ENCODE measurements at places on chromosomes 3 and 15.
A peak's percentile ranks its signal among the peaks of the same experiment; 100 is the strongest.

DNA sequence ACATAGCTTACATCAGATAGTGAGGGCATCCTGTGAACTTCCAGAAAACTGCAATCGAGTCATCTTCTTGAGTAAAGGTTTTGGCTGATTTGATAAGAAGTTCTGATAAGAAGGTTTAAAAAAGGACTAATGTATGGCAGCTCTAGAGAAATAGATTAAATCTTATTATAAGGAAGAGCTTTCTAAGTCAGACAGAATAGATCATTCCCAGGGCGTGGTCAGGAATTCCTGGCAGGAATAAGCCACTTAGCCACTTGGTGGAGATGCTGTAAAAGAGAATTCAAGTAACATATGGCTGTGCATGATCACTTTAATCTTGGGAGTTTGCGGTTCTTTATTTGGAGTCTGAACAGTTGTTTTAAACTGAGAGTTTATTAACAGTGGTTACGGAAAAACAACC is 17.4 kb downstream of the PGBD4 start:
- DNase-seq, result no peak

GRCh38 chr3:188383748-188384147 is 229.8 kb downstream of the LPP start:
- no peak for DNase-seq

DNA sequence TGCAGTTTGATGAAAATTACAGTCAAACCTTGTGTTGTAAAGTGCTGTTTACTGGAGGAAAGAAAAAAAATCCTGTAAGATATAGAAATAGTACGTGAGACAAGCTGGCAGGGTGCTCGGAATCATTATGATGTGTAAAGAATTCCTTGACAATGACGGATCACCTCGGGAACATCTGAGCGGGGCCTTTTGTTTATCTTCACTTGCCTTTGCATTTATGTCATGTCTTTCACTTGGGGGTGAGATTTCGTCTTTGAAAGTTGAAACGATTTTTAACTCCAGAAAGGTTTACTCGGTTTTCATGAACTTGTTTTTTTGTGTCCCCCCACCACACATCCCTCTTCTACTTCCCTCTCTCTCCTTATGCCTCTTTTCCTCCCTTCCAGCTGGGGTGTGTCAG is 128.3 kb upstream of the VEPH1 start:
- no peak for DNase-seq

DNA sequence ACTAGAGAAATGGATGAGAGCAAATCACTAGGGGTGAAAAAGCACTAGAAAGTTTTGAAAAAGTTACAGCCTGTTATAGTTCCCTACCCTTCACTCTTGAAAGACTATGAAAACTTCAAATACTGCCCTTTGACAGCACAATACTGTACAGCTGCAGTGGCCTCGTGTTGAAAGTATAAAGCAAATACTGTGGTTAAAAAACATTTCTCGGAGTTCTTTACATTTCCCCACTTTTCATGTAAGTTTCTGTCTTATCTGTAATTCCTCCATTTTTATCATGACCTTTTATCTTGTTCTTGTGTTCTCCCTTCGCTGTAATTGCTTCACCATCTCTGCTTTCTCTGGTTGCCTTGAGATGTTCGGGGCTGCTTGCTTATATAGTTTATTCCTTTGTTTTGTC is 423.8 kb upstream of the CFAP20DC start:
- no peak for DNase-seq

DNA sequence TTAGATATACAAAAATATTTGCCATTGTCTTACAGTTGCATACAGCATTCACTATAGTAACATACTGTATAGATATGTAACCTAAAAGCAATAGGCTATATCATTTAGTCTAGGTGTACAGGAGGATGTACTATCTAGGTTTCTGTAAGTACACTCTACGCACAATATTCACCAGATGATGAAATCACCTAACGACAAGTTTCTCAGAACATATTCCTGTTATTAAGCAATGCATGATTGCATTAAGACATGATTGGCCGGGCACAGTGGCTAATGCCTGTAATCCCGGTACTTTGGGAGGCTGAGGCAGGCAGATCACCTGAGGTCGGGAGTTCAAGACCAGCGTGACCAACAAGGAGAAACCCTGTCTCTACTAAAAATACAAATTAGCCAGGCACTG is 14.5 kb upstream of the PRKCI start:
- DNase-seq, result no peak

GRCh38 chr15:25176616-25176923 is 221.8 kb downstream of the SNRPN start:
- DNase-seq, result no peak

- DNase-seq, result no peak
Observed at GRCh38 chr3:116288485-116288884, 156.8 kb downstream of the LSAMP start.

DNA sequence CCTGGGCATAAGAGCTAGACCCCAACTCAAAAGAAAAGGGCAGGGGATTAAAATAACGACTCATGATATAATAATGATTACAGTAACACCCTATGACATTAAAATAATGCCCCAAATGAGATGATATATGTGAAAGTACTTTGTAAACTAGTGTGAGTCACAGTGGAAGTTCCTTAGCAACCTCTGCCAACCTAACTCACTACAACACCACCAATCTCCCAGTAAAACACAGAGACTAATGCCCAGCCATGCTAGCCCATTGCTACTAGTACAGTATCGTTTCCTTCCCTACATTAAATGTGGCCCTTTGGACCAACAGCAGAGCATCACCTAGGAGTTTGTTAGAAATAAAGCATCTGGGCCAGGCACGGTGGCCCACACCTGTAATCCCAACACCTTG is 11.2 kb upstream of the ADAMTS7 start:
- no peak for DNase-seq

- DNase-seq, result no peak
Observed at GRCh38 chr3:30524357-30525040, 81.9 kb upstream of the TGFBR2 start.

DNA sequence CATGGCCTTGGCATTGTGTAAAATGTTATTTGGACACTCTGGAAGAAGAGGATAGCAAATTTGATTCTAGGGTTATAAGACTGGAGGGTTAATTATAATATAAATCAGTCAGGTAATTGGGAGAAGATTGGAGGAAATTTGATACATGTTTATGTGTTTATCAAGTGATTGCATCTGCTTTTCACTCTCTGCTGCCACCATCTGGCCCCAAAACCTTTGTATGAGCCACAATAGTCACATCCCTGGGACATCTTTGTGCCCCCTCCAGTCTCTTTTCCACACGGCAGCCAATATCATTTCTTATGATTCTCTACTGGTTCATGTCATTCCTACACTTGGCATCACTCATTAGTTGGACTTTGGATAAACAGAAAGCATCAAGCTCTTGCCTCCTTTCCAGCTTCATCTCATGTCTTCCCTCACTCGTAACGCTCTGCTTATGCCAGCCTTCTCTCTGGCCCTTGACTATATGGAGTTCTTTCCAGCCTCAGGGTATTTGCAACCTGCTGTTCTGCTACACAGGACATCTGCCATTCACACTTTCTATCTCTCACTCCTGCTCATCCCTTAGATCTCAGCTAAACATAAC is 602.3 kb upstream of the SUCLG2 start:
- DNase-seq, result peak; percentile 22

DNA sequence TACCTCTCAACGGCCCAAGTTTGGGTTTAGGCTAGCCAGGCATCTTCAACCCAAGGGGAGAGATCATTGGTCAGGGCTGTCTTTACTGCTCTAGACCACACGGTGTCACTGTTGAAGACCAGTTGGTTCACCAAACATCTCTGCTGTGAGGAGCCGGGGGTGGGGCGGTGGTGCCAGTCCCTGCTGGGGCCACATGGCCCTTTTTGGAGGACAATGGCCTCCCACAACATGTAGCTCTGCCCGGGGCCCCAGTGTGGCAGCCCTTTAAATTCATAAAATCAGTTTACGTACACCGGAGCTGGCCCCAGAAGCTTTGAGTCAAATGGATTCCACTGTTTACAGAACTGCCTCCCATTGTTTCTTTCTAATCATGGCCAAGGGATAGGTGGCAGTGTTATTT is 19.1 kb upstream of the TM4SF18 start:
- peak; percentile 88 for DNase-seq

- no peak for DNase-seq
Observed at GRCh38 chr15:31357148-31357547, 30.5 kb downstream of the KLF13 start.

DNA sequence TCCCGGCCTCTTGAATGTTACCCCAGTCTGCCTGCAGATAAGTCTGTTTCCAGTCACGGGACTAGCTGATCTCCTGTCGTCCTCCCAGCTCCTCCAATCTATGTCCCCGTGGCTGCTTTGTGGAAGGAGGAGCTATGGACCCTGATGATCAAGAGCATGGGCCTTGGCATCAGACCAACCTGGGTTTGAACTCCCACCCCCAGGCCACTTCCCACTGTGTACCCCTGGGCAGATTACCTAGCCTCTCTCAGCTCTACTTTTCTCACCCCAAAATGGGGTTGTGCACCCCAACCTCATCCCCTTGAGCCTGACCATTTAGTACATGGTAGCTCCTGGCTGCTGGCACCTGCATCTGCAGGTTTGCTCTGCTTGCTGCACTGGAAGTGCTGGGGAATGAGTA is 55.8 kb downstream of the GASK1A start:
- DNase-seq, result no peak

DNA sequence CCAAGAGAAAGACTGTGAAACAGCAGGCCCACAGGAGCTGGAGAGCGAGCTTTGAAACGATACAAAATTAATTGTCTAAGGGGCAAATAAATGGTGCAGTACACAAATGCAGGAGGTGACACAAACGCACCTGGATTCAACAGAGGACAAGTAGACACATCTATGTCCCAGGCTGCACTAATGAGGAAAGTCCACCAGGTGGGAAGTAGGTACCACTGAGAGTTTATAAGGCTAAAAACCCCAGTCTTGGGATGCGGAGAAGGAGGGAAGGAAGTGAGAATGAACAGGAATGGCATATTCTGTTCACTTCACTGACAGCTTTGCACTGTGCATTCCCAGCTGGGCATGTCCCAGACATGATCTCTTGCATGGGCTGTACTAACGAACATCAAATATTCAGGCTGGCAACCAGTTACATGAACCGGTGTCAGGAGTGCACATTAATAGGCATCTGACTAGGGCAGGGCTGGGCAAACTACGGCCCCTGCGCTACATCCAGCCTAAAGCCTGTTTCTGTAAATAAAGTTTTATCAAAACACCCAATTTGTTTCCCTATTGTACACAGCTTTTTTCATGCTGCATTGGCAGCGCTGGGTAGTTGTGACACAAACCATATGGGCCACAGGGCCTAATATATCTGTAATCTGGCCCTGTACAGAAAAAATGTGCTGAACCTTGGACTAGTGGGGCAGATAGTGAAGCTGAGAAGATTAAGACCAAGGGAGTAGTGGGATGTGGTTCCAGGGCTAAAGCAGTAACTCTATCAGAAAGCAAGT is 107.0 kb downstream of the IGF2BP2 start:
- no peak for DNase-seq

GRCh38 chr3:149245738-149246451 is 24.3 kb upstream of the CP start:
- peak; percentile 53 for DNase-seq

DNA sequence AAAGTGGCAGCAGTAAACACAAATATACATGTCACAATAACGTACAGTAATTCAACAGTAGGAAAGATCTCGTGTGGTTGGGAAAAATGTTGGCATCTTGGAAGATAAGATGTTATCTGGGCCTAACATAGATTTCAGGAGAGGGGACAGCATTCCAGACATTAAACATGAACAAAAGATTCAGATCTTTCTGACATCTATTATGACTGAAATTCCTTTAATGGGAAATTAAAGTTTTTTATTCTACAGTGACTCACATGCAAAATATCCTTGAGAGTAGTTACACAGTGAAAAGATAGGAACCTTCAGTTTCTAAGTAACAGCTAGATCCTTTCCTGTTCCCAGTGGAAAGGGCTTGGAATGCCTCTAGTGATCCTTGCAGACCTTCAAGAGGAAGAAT is 9.2 kb downstream of the NDUFB5 start:
- DNase-seq, result no peak

DNA sequence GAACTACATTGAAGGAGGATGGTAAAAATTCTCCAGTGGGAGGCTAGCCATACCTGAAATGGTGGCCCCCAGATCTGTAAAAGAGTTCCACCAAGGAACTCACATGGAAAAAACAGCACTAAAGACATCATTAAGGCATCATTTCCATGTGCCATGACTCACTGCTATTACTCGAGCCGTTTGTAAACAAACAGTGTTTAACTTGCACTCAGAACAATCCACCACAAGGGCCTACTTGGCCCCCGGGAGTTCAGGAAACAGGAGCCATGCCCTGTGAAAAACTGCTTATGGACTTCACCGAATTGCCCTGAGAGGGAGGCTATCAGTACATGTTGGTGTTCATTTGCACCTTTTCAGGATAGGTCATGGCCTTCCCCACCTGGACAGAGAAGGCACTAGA is 18.2 kb downstream of the CCR4 start:
- DNase-seq, result no peak

GRCh38 chr3:120497336-120497735 is 46.5 kb upstream of the FSTL1 start:
- no peak for DNase-seq

- DNase-seq, result no peak
Observed at GRCh38 chr3:105458518-105459215, 92.0 kb downstream of the ALCAM start.

GRCh38 chr3:31041161-31041978 is 146.9 kb upstream of the GADL1 start:
- DNase-seq, result no peak

- no peak for DNase-seq
Observed at GRCh38 chr15:68427366-68427765, 4.6 kb downstream of the ITGA11 start.

- DNase-seq, result no peak
Observed at GRCh38 chr3:34782871-34783270, 856.5 kb upstream of the ARPP21 start.
